ENCODE measurements at places on chromosomes 2 and 18.

- no peak for DNase-seq
Measured at GRCh38 chr2:60296219-60296955, 257.1 kb downstream of the BCL11A start.

GRCh38 chr2:146837857-146838256 is 1007.0 kb upstream of the ACVR2A start:
- DNase-seq: no peak

DNA sequence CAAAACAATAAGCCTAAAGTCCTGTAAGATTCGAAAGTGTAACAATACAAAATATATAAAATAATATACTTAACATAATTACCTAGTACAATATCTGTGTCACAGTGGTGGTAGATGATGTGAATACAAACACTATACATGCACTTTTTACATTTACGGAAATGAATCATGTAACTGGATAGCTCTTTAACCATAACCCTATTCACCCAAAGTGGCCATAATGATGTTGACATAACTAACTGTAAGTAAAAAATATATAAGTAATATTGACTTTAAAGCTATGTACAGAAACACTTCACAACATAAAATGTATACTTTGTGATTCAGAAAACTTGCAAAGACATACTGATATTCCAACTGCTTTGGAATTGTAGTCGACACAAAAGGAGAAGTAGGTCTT is 616.9 kb upstream of the SLC8A1 start:
- no peak for DNase-seq

GRCh38 chr18:35387152-35387571 is 10.0 kb upstream of the ZNF396 start:
- DNase-seq: no peak

- no peak for DNase-seq
Measured at GRCh38 chr2:64348386-64349130, 105.4 kb upstream of the LGALSL start.

DNA sequence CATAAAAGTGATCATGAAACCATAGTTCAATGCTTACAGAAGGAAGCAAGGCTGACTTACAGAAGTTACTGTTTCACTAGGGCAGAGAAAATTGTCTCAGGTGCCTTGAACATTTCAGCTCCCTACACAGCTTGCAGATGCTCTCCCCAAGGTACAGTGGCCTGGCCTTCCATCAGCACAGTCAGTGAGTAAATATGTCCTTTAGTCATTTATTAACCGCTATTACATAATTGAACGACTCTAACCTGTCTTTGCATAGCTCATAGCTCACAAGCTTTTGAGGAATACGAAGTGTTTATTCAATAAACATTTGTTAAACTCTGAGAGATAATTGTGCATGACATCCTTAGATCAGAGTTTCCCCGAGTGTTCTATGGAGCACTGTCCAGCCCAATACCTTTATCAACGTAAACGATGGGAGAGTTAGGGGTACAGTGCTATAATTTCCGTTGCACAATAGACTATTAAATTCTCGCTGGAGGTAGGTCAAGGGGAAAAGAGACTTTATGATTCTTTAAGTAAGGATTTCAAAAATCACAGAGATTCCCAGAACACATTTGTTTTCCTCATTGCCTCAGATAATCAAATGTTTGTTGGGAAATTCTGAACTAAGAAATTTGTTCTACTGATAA is 677.8 kb downstream of the TSN start:
- no peak for DNase-seq

DNA sequence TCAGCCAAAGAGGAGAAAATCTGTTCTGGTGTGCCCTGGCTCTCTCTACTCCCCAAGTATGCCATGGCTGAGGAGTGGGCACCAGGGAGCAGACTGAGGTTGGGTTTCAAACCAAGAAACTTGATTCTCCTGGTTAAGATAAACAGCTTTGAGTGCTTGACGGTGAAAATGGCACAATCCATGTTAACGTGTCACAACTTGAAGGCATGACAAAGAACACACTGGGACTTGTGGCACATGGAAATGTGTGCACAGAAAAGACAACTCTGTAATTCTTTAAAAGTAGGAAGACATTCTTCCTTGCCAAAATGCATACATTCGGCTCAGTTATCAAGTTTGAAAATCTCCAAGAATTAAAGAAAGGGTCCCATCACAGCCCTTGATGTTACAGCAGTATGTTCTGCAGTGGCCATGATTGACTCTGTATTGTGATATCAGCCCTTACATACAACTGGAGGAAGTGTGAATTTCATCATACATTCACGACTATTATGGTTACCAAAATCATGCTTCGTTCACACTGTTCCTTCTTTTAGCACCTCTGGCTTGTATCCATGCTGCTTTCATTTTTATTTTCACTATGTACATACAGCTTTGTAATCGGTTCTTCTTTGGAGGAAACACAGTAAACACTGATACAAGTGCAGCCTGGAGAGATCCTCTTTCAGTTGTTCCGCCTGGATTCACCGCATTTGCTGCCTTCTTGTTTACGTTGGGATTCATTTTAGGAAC is 15.6 kb upstream of the ACTG2 start:
- no peak for DNase-seq

GRCh38 chr2:218008060-218009040 is 5.6 kb upstream of the TNS1 start:
- no peak for DNase-seq

DNA sequence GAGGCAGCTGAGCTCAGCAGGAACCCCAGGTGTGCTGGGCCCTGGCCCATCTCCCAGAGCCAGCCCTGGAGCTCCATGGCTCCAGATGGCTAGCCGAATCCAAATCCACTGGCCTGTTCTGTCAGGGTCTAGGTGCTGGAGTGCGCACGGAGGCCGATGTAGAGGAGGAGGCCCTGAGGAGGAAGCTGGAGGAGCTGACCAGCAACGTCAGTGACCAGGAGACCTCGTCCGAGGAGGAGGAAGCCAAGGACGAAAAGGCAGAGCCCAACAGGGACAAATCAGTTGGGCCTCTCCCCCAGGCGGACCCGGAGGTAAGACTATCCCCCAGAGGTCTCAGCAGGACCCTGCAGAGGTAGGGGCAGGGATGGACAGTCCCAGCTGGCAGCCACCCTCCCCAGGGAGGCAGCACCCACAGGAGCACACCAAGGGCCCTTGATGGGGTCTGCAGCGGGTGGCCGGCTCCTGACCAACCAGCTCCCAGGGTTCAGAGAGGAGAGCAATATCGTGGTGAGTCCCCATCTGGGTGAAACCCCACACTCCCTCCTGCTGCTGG is 26.1 kb upstream of the PRLH start:
- DNase-seq: no peak

- no peak for DNase-seq
Measured at GRCh38 chr2:5697562-5697961, 5.4 kb downstream of the SOX11 start.

GRCh38 chr18:44901283-44901682 is 220.6 kb downstream of the SETBP1 start:
- no peak for DNase-seq

DNA sequence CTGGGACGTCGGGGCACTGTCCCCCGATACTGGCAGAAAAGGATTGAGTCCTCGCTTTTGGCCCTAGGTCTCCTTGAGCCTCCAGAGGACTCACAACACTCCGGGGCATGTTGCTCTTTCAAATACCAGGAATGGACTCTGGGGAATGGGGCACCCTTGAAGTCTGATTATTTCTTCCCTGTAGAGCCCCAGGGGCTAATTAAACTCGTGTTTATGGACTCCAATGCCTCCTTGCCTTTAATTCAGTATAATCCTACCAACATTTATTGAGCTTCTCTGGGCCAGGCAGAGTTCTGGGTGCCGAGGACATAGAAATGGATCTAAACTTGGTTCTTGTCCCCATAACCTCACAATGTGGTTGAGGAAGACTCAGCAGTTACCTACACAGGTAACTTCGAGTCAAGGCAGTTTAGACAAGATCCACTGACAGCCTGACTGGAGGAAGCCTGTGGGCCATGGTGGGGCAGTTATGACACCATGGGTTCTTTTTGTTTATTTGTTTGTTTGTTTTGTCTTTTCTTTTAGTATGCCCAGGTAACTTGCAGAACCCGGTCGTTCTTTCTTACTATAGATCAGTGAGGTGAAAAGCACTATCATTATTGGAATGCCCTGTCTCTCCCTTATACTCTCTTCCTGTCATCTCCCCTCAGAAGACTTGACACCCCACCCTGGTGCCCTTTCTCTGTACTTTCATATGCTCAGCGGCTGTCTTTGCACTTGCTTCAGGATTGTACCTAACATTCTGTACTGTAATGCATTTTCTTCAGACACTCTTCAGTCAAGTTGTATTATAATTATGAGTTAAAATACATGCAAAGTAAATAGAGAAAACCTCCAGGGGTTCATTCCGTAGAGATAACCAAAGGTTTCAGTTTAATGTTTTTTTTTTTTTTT is 3.2 kb downstream of the CFLAR start:
- DNase-seq: no peak

GRCh38 chr2:202450785-202451184 is 74.7 kb downstream of the BMPR2 start:
- DNase-seq: no peak

GRCh38 chr2:12824778-12825379 is 108.1 kb downstream of the TRIB2 start:
- DNase-seq: no peak

DNA sequence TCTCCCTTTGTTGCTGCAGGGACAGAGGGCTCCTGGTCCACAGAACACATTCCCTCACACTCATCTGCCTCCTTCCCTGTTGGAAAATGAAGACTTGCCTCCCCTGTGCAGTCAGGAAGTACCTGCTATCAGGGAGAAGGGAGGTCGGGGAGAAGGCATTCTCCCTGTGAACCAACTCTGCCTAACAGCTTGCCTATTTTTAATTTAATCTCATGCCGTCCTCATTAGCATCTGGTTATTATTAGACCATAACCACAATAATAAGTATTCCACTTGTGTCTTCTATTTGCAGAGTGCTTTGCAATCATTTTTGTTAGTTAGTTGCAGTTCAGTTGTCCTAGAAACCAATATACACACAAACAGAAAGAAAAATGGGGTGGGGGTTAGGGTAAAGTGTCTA is 232.6 kb upstream of the SKOR2 start:
- DNase-seq: no peak

DNA sequence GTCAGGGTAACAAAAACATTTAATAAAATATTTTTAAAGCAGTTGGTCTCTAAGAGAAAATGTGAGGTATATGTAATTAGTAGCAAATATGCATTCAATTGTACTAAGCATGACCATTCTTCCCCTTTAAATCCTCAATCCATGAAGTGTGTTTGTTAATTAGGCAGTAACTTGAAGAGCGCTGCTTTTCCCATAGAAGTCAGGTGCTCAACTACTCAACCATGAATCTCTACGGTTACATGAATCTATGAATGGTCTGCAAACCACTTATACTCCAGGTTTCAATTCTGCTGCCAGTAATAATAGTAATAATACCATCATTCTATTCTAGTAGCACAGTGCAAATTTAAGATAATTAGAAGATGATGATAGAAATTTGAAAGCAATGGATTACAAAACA is 55.8 kb downstream of the SLC8A1 start:
- DNase-seq: no peak

Measured in effector CD4-positive, alpha-beta T cell (primary cell).